ENCODE measurements at places on chromosomes 2 and 18.

GRCh38 chr18:29523371-29523770 is 1346.4 kb upstream of the CDH2 start:
- no peak for DNase-seq

GRCh38 chr2:158973116-158973956 is 4.9 kb downstream of the TANC1 start:
- DNase-seq = no peak

GRCh38 chr2:61639721-61640120 is 101.6 kb upstream of the XPO1 start:
- no peak for DNase-seq

DNA sequence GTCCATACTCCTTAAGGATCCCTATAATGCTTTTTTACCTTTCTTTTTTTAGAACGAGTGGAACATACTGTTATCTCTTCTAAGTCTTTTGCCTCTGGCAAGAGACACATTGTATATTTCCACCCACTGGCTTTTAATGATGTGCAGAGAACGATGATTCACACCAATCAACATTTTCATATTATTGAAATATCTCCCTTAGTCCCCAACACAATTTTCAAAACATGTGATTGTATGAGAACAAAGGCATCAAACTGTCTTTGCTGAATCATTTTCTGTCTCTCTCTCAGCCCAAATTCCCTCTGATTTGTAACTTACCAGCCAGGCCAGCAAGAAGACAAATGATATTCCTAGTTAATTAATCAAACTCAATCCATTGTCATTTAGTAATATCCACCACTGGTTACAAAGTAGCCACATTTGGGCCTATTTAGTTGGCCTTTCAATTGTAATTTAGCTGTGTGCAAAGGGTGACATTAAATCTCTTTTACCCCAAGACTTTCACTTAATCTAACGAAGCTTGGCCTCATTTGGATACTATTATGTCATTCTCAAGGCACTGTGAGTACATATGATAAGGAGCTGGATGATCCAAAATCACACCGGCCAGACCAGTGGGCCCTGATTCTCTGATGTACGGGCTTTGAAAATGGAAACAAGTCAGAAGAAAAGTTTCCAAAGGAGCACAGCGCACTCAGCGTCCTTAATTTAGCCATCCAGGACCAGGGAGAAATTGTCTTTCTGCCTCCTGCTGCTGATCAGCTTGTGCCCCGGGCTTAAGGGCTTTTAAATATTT is 185.1 kb downstream of the SCG2 start:
- no peak for DNase-seq

- no peak for DNase-seq
Observed at GRCh38 chr18:35770376-35771014, 189.0 kb downstream of the GALNT1 start.

DNA sequence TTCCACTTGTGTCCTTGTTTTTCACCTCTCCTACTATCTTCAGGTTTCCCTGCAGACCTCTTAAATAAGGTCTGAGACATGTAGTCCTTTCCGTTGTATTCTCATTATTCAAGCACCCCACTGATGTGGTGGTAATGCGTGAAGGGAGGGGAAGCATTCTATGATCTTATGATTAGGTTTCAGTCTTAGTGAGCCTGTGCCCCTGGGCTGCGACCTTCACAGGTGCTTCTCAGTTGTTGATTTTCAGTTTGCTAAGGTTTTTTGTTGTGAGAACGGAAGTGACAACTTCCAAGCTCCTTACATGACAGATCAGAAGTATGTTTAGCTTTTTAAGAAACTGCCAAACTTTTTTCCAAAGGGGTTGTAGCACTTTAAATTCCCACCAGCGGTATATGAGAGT is 41.3 kb downstream of the VPS54 start:
- no peak for DNase-seq

DNA sequence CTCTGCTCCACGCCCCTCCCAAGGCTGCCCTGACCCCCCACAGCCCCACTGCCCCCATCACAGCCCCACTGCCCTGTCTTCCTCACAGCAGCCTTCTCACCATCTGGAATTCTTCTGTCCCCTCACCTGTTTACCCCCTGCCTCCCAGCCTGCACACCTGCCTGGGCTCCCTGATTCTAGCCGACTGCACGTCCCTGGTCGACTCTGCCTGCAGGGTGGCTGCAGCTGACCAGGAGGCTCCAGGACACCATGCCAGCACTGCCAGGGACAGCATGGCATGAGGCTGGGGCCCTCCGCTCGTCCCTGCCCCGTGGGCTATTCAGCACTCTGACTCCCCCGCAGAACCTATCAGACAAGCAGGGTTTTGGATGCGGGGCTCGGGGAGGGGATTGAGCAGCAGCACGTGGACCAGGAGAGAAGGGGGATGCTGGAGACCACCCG is 254.1 kb downstream of the HDAC4 start:
- no peak for DNase-seq

GRCh38 chr2:187169864-187170263 is 278.2 kb downstream of the CALCRL start:
- no peak for DNase-seq

- no peak for DNase-seq
Observed at GRCh38 chr2:96176661-96177060, 31.4 kb upstream of the DUSP2 start.

DNA sequence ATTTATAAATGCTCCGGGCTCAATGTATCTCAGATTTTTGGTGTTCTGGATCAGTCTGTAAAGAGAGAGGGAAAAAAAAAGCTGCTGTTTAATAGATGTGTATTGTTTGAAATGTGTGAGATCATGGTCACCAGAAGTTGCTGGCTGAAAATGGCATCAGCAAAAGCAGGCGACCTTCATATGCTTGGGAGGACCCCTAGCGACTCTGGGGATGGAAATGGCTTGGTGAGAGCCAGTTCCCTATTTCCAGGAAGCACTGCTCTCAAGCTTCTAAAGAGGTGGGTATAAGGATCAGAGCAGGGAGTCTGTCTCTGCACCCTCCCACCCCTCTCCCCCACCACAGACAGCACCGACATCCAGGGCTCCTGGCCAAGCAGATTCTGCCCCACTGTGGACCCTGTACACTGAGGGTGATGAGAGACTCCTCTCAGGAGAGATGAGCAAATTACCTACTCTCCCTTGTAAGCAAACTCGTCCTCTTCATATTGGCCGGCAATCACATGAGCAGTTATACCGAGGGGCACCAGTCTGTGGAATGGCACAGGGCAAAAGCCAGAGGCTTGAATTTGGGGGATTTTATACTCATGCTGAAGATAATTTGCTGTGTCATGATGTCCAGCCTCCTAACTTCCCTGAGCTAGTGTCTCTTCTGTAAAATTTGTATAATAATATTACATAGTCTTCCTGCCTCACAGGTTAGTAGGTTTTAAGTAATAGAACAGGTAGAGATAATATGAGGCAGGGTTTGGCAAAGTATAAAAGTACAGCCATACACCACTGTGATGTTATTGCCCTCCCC is 29.6 kb downstream of the LHCGR start:
- DNase-seq = no peak

- no peak for DNase-seq
Observed at GRCh38 chr18:34734056-34734455, 24.0 kb downstream of the DTNA start.

- DNase-seq = no peak
Observed at GRCh38 chr18:25077944-25078723, 273.8 kb downstream of the ZNF521 start.

- no peak for DNase-seq
Observed at GRCh38 chr2:54466870-54467269, 10.7 kb downstream of the SPTBN1 start.
